ENCODE measurements at places on chromosomes 4 and X.

GRCh38 chr4:55980725-55981124 lies 32.0 kb downstream of the CEP135 start:
- no peak for DNase-seq

- DNase-seq: no peak
These were observed 7.4 kb upstream of the PGRMC1 start for GRCh38 chrX:119228512-119229252.

DNA sequence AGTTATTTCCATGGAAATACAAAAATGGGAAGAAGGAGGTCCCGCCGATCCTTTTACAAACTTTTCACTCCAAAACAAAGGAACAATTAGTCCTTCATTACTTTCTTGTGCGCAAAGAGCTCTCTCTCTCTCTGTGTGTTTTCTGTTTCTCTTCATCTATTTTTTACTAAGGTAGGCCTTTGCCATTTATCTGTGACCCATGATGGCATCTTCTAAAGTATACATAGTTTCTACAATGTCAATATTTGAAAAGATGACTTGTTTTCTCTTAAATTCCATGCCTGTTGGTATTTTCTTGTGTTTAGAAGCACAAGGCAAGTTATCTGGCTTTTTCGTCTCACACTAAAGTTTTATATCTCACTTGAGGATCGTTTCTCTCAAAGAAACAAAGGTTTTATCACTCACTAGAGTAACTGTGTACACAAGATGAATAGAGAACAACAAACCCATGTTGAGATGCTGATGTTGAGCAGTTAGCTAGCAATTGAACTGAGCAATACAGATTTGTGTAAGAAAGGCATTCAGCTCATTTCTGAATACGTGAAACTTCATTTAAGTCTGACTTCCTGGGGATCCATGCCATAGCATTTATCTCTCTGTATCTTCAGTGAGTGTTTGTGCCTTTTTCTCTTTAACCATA lies 250.3 kb downstream of the GBA3 start:
- DNase-seq: no peak

GRCh38 chr4:10697086-10697485 lies 12.5 kb upstream of the CLNK start:
- DNase-seq: no peak

DNA sequence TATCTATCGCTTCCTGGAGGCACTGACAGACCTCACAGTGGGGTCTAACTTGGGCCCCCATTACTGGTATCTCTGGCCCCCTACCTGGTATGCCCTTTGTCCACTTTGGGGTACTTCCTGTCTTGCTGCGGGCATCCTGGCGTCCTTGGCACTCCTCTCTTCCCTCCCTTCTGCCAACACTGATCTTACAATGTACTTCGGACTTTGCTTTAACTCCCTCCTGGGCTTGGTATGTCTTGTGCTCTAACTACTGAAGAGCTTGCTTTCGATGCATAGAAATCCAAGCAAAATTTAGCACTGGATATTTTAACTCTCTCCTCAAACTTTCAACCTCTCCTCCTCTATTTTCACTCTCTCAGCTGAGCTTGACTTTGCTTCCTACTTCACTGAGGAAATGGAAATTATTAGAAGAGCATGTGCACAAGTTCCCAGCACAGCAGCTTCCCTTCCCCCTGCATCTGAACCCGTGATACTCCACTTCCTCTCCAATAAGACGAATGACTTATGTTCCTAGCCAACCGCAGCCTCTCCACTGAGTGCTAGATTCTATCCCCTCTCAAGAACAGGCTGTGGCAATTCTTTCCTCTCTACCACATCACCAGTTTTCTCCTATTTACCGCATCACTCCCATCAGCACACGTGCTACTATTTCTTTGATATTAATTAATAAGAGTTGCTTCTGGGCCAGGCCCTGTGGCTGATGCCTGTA lies 52.9 kb downstream of the SUPT20HL2 start:
- DNase-seq: no peak

- DNase-seq: no peak
These were observed 107.3 kb downstream of the ARHGAP10 start for GRCh38 chr4:147839200-147839599.

DNA sequence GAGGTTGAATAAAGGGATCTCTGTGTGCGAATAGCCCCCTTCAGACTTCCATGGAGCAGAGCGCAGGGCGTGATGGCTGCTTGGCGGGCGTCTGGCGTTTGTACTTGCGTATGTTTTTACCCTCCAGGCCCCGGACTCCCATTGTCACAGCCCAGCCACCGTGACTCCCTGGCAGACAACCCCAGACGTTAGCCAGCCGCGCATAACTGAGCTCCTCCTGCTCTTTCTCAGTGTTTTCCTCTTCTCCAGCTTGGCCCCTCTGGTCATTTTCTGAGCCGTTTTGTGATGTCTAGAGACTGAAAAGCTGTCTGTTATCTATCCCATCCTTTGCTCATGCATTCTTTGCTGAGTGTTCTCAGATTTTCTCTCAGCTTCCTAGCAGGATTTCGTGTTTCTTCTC lies 54.3 kb downstream of the IGFBP7 start:
- no peak for DNase-seq

- no peak for DNase-seq
These were observed 39.8 kb downstream of the GLRB start for GRCh38 chr4:157115613-157116335.

GRCh38 chrX:66919280-66919832 lies 280.5 kb upstream of the EDA2R start:
- DNase-seq: no peak

DNA sequence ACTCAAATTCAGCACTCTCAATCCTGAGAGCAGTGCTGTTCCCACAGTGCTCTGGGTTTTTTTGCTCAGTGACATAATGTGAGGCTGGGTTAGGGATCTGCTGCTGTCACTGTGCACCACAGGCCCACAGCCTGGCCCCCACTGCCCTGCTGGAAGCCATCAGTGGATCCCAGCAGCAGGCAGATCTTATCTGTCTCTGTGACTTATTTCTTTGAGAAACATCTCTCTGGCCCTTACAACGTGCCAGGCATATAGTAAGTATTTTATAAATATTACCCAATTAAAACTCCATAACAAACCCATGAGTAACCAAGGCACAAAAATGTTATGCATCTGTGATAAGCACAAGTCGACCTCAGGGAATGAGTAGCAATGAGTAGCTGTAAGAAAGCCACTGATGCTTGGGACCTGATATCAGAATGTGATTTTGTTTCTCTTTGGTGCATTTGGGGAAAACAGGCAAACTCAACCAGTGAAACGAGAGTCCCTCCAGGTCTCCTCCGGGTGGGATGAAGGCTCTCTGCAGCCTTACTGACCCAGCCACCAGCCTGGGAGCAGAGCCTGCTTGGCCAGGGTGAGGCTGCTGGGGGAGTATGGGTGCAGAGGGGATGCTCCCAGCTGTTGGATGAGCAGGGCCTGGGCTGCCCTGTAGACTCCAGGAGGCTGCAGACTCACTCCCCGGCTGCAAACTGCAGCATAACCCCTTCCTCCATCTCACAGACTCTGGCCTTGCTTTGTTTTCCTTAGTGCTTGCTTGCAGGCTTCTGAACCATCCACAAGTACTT lies 172.7 kb upstream of the LNX1 start:
- DNase-seq: no peak

GRCh38 chr4:26281881-26282280 lies 38.9 kb upstream of the RBPJ start:
- no peak for DNase-seq

- no peak for DNase-seq
These were observed 22.9 kb upstream of the NOCT start for GRCh38 chr4:138992676-138993075.

GRCh38 chrX:27163236-27163635 lies 299.9 kb downstream of the PPP4R3C start:
- DNase-seq: no peak

- DNase-seq: no peak
These were observed 9.2 kb upstream of the UBE2D3 start for GRCh38 chr4:102836596-102836995.

Data from activated effector memory CD4-positive, alpha-beta T cell treated with anti-CD3 and anti-CD28 coated beads, Interleukin-2, amount 50 U/mL, for 16 hours (primary cell).